Calu3 (cell line): ENCODE measurements at places on chromosomes 4 and X. TPM values are rescaled to one million over a fixed set of nuclear protein-coding genes. Genes with fewer than 3 reads are reported as not detected.

DNA sequence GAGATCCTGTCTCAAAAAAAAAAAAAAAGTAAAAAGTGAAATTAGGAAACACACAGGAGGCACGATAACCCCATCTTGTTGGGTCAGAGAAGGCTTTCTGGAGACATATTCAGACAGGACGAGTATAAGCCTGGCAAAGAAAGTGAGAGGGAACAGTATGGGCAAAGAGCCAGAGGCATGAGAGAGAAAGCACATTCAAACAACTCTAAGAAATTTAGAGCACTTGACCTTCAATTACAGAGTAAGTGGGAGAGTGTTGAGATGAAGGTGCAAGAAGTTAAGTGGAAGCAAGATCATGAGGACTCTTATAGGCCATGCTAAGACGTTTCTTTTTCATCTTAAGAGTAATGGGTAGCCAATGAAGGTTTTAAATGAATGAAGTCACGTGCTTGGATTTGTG, 70.4 kb downstream of the ELOVL6 start:
- DNase-seq, result no peak

DNA sequence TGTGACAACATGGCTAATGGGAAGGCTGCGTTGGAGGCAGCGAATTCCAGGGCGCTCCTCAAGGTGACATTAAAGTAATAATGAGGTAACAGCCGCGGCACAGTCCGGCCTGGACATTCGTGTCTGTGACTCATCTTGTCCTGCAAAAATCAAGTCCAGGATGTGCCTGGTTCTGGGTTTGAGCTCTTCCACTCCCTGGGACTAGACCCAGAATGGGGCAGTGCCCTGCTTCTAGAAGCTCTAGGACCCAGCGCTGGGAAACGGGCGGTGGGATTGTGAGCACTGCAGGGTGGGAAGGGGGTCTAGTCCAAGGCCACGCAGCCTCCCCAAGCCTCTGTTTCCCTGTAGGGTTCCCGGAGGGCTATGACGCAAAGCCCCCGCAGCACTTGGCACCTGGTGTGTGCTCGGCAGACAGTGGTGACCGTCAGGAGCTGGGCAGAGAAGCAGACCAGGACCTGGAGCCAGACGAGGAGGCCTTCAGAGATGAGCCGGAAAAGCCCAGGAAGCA, 34.9 kb downstream of the HMX1 start:
- DNase-seq, result no peak

DNA sequence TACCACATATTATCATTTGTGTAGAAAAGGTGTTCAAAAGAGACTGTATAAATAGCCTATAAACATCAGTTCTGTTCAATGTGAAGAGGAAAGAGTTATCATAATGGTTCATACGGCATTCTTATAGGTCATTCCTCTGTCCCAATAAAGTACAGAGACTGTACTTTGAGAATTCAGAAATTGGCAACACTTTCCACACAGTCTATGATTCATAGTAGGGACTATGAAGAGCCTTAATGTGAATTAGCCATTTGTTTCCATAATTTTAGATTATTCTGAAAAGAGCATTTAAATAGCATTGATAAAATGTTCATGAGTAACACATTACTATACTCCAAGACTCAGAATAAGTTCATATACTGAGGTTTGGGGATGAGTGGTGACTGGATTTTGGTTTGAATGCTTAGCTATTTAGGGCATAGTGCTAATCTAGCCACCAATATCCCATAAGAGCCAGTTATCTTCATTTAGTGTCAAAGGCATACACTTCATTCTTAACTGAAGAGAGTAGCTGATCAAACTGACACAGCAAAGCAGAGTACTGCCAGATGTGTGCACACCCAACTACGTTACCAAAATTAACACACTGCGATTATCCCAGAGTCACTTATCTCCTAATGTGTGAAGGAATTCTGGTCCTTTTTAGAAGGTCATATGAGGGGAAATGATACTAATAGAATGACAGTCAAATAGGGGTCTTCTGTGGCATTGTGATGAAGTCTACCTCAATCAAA, 10.2 kb downstream of the ANK2 start:
- DNase-seq, result no peak

DNA sequence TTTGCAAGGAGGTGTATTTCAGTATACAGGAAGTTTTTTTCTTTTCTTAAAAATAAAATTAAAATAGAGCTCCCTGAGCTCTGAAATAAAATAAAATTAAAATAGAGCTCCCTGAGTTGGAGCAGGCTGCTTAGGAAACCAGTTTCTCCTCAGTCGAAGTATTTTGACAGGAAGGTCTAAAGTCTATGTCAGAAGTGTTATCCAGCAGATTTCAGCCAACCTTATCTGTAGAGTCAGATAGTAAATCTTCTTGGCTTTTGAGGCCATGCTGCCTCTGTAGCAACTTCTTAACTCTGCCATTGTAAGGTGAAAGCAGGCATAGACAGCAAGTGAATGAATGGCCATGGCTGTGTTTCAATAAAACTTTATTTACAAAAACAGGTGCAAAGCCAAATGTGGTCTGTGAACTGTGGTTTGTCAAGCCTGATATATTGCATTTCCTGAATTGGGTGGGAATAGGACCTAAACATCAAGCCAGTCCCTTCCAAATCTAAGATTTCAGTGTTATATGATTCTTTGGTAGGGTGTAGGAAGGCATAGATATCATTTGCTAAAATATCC, 9.5 kb upstream of the KLKB1 start:
- no peak for DNase-seq

DNA sequence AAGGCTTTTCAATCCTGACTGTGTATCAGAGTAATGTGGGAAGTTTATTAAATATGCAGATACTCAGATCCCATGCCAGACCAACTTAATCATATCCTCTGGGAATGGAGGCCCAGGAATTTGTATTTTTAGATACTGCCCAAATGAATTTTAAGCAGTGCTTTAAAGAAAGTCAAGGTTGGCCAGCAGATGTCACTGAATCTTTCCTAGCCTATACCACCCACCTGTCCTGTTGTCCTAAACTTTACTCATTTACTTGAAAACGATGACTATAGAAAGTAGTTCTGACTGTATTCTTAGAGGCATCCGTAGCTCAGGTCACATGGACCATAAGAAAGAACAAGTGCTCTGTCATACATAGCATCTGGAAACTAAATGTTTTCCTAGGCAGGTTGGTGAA, 79.9 kb downstream of the AMOT start:
- DNase-seq, result no peak

HERC6 gene
- total RNA-seq, result 22.0 and 53.3 TPM in 2 replicates

UGT2B17 gene
- not detected in 2 replicates for total RNA-seq

ZCCHC13 gene
- not detected in 2 replicates for total RNA-seq

MAGED4 gene
- total RNA-seq, result 5.7 and 7.8 TPM in 2 replicates

SLC26A1 gene
- total RNA-seq, result 0.49 and 0.68 TPM in 2 replicates
